Hematopoietic multipotent progenitor cell (in vitro differentiated cells): ENCODE measurements at places on chromosomes 4 and X.

DNA sequence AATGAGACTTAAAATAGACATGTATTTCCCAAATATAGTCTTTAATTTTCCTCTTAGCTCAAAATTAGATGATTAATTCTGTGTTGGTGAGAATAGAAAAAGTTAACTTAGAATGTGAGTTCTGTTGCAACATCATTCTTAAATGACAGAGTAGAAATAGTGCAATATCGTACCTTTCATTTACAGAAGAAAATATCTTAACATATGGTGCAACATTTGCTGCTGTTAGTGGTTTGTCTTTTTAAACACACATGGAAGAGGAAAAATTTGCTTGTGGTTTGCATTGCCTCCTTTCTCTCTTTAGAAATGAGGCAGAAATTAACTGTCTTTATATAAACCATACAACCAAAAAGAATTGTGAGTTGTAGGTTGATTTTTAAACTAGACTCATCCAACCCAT, 39.3 kb upstream of the FHDC1 start:
- DNase-seq = peak; percentile 14

DNA sequence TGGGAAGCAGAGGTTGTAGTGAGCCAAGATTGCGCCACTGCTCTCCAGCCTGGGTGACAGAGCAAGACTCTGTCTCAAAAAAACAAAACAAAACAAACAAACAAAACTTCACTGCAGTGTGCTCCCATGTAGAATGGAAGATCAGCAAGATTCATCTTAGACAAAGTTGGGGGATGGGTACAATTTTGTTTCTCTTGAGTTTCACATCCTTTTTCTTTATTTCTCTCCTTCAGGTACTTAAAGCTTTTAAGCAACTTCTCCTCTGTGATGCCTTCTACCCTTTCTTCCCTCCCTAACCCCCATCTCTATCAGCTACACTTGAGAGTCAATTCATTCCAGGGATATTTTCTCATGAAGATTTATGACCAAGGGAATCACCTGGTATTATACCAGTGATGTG, 15.5 kb upstream of the RBBP7 start:
- no peak for DNase-seq

DNA sequence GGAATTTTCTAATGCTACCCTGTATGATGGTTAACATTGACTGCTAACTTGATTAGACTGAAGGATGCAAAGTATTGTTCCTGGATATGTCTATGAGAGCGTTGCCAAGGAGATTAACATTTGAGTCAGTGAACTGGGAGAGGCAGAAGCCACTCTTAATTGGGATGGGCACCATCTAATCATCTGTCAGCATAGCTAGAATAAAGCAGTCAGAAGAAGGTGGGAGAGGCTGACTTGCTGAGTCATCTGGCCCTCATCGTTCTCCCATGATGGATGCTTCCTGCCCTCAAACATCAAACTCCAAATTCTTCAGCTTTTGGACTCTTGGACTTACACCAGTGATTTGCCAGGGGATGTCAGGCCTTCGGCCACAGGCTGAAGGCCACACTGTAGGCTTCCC, 878.5 kb downstream of the PCDH7 start:
- no peak for DNase-seq

GRCh38 chr4:82044141-82044993, 329.4 kb downstream of the HNRNPD start:
- no peak for DNase-seq

DNA sequence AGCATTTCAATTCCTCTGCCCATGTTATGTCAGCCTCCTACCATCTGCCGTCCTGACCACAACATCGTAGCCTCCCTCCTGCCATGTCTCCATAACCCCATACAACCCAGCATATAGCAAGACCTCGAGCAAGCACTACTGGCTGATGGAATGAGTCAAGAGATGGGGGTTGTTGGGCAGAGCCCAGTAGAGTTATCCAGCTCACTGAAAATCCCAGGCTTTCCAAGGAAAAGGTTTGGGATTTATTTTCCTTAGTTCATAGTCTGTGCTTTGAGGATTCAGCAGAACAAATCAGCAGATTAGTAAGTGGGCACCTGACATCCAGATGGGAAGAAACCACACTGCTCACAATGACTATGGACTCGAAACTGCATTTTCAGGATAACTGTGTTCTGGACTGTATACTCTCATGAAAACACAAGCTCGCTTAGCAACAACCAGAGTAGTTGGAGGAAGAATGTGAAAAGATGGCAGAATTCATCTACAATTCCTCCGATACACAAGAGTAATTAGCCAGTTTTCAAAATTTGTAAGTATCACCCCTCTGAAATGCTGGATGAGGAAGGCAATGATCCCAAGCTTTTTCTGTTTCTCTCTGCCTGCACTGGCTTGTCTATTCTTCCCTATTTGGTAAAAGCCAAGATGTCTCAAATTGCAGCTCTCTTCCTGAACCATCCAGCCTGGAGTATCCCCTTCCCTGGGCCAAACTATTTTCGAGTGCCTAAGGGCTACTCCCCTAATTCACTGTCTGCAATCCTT, 186.2 kb upstream of the TBL1X start:
- DNase-seq = no peak

DNA sequence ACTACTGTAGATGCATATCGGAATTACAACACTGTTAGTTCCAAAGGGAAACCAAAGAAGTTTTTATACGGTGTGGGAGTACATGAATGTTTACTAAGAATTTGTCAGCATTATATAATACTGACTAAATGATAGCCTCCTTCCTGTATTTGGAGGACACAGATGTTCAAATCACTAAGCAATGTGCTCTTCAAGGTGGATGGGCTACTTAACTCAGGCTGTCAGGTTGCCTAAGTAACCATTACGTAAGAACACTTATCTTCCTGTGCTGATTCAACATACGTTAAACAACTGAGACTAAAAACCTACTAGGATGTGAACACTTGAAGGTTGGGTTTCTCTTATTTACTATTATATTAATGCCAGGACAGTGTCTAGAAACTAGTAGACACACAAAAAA, 81.9 kb upstream of the HPGD start:
- DNase-seq = no peak

DNA sequence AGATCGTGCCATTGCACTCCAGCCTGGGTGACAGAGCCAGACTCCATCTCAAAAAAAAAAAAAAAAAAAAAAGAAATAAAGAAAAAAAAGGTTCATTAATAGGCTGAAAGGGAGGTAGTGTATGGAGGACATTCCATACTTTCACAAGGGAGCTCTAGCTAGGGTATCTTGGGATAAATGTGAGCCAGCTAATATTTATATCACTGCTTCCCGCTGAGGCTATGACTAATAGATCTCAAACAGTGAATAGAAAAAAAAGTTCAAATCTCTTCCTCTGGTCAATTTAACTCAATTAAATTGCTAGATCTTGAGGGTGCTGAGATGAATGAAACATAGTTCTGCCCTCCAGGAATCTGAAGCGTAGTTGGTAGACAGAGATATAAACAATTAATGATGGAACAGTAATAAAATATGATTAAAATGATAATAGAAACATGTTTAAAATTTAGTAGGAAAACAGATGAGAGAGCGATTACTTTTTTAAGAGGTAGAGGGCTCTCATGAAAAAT, 55.7 kb upstream of the SHISA3 start:
- DNase-seq = no peak

- no peak for DNase-seq
These were observed 33.0 kb downstream of the GRIA3 start for GRCh38 chrX:123217077-123217476.

GRCh38 chr4:335515-335914, 2.1 kb upstream of the ZNF141 start:
- no peak for DNase-seq

GRCh38 chr4:102780476-102781144, 19.8 kb upstream of the MANBA start:
- DNase-seq = peak; percentile 31

DNA sequence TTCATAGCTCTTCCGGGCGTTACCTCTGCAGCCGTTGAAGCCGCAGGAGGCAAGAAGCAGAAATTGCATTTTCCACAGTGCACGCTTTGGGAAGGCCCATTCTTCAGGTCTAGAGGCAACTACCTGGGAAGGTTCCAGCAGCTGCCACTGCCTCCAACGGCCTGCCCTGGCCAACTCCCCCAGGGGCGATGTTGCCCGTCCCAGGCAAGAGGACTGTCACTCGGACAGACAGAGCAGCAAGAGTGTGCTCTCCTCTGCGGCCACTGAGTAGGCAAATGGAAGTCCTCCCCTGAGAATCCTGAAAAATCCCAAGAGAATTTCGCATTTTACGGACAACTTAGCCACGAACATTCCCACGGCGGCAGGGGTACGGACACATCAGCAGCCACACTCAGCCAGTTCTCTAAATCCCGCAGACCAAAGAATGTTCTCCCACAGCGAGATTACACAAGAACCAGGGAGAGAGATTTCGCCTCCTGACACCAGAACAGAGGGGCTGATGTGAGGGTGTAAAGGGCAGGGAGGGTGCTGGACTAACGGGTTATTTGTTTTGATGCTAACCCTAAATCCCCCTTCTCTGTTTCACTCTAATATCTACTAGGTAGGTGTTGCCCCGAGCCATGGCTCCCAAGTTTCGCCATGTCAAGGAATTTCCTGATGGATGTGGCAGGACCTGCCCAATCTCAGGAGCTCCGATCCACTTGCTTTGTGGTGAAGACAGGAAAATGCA, 63.8 kb downstream of the SEPSECS start:
- DNase-seq = no peak

DNA sequence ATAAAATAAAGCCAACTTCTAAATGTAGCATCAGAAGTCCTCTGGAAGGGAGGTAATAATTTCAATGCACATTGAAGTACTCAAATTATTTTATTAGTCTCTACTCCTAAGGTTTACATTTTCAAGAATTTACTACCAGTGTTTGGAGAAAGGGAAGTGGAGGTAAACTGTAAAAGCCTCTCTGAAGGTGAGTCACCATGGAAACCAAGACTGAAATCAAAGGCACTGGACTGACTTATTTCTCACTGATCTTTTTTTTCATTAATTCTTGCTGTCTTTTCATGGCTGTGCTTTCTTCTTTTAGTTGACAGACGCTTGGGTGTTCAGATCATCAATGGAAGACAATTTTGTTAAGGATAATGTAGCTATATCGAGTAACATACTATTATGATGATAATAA, 9.7 kb downstream of the SLC39A8 start:
- no peak for DNase-seq

DNA sequence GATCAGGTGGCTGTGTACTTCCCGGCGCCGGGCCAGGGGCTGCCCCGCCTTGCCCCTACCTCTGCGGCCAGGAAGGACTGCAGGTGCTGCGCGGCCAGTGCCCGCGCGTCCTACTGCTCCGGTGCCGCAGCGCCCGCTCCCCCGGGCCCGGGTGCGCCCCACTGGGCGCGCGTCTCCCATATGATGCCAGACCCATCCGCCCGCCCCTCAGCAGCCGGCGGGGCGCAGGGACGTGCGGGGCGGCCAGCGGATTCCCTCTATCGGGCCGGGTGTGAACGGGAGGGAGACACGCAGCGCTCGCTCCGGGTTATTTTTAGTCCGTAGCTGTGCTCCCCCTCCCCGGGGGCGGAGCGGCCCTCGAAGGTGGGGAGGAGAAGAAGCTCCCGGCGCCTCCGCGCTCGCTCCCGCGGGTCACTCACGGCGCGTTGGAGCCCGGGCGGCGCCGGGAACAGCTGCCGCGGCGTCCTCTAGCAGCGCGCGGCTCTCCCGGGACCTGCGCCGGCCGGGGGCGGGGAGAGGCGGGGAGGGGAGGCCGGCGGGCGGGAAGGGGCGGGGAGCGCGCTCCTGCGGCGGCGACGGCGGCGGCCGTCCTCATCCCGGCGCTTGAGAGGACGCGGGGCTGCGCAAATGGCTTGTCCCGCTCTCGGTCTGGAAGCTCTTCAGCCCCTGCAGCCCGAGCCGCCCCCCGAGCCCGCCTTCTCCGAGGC, 103.6 kb downstream of the UCHL1 start:
- no peak for DNase-seq

DNA sequence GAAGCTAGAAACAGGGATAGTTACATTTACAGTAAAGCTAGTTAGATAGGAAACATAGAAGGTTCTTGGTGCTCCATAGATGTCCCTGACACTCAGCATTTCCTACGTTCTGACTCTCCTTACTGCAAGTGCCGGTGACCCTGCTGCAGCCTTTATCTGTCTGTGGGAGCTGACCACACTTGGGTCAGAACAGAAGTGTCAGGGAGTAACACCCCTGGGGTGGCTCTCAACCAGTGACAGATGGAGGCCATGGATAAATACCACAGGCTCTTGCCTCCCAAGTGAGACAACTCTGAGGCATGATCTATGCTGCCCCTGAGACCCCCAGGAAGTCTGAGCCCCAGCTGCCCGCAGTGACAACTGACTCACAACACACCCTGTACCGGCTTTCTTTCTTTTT, 69.8 kb downstream of the ANXA3 start:
- no peak for DNase-seq

GRCh38 chr4:56817840-56818491, 3.5 kb downstream of the SPINK2 start:
- no peak for DNase-seq

GRCh38 chr4:69727926-69728325, 32.5 kb downstream of the SULT1B1 start:
- no peak for DNase-seq

DNA sequence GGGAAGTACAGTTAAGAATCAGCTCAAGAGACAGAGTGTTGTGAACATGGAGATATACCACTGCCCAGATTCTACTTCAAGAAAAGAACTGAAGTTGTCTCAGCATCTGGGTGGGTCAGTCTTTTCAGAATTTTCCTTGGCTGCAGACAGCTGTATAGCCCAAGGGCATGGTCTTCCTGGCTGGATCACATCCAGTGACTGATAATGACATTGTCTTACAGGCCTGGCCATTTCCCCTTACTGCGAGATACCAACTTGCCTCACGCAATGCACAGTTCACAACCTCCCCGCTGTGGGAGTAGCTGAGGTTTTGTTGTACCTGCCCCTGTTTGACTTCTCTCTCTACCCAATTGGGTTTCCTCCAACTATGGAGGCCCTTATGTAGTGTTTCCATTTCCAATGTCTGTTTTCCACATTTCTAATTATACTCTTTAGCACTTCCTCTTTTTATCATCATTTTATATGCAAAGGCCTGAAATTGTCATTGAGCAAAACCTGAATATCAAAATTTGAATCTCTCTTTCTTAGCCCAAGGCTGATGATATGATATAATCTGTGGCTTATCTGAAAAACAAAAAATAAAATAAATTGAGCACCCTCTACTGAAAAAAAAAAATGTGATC, 209.1 kb downstream of the NAF1 start:
- DNase-seq = no peak

- DNase-seq = no peak
These were observed 107.0 kb downstream of the PCDH18 start for GRCh38 chr4:137425281-137425680.

DNA sequence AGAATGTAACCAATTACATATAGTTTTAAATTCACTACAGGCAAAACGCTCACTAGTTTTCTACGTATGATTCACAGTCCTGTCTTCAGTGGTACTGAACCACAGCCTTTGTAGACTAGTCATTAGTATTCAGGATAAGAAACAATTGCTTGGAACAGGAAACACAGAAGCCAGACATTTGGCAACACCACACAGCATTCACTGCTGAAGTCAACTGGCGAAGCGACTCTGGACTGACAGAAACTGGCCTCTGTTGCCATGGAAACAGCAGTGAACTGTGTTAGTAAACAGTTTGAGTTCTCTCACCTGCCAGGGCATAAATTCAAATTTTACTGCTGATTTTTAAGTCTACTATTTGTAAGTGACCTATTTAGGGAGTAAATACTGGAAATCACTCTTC, 57.6 kb downstream of the MAPK10 start:
- DNase-seq = no peak
